ENCODE measurements at places on chromosomes 12 and 14.

DNA sequence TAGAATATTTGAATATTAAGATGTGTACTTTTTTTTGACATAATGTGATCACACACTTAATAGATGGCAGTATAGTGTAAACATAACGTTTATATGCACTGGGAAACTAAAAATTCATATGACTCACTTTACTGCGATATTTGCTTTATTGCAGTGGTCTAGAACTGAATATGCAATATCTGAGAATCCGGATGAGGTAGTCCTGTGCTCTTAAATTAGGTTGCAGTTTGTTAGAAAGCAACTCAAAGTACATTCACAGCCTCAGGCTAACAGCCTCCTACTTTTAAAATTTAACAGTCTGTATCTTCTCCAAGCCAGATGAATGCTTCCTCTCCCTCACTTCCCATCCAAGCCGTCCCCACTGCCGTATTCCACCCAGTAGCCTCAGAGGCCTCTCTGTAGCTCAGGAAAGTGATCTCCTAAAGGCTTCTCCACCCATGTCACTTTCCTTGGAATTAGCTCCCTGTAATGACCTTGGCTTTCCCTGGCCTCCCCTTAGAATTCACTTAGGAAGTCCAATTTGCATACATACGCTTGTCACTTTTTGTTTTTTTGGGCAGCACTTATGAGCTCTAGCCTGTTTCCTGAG lies 43.7 kb downstream of the TESPA1 start:
- no peak for DNase-seq

- DNase-seq: no peak
Observed at GRCh38 chr12:46413368-46413767, 40.8 kb upstream of the SLC38A2 start.

DNA sequence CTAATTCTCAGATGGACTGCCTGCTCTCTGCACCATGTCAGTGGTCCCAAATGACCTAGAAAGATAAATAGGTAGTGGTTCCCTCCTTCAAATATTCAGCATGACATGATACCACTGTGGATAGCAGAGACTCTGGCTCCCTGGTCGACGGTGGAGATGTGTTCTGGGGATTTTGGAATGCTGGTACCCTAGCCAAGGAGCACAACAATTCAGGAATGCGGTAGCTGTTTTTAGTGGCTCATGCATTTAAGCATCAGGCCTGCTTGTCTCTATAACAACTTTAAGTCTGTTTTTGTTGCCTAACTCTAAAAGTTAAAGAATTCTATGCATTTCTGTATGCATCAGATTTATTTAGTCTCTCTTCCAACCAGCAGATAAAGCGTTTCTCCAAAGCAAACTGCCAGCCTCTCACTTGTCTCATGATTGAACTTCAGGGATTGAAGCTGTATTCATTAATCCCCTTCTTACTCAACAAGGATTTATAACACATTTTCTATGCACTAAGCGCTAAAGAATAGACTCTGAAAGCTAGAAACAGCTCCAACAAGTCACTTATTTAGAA lies 164.9 kb upstream of the BMP4 start:
- DNase-seq: no peak

DNA sequence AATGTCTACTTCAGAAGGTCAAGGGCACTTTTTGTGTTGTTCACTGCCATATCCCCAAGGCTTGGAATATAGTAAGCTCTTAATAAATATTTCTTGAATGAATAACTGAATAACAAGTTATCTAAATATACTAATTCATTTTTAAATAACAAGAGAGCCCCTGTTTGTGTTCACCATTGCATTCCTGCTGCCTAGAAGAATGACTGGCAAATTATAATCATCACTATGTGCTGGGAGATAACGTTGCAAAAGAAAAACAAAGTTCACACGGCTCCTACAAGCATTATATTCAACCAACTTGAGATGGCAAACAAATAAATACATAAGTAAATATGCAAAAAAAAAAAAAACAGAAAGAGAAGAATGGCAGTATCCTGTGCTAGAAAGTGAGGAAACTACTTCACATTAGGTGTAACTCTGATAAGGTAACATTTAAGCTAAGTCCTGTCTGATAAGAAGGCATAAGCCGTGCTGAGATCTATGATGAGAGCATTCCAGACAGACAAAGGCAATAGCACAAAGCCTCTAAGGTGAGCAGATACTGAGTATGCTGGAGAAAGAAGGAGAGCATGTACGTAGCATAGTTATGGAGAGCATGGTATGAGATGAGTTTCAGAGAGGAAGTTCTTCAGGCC lies 9.2 kb upstream of the TSPAN8 start:
- no peak for DNase-seq

DNA sequence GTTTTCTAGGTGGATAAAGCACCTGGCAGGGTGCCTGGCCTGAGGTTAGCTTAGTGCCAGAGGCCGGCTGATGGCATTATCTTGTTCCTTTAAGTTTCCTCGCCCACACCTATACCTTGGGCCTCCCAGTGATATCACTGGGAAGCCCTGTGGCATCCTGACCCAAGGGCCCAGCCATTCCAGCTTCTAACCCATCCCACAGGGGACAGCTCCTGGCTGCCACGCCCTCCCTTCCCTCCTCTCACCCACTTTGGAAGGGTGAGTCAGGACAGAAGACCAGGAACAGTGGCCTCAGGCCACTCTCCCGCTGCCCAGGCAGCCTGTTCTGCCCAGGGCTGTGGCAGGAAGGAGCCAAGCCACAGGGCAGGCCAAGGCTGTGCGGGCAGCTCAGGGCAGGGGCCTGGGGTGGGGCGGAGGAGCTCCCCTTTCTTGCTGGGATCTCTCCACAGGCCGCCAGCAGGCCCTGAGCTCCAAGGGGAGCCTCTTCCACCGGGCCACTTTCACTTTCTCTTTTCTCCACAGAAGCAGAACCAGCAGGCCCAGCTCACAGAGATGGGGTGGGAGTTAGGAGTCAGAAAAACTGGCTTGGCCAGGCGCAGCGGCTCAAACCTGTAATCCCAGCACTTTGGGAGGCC lies 75.1 kb downstream of the IRF2BPL start:
- peak; percentile 34 for DNase-seq

DNA sequence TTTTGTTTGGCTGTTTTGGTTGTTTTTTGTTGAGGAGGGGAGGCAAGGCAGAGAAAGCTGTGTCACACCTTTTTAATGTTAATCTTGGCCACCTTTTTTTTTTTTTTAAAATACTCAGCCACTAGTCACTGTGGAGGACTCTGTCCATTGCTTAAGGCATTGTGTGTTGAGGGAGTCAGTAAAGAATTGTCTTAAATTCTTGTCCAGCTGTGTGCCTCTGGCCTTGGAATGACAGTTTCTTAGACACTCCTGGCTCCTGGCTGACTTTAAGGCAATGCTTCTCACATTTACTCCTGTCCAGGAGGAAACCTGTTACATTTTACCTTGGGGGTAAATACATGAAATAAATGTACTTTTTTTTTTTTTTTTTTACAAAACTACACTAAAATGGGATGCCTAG lies 18.1 kb upstream of the SMCO2 start:
- DNase-seq: no peak

- DNase-seq: no peak
Observed at GRCh38 chr12:104788840-104789271, 169.2 kb downstream of the SLC41A2 start.

GRCh38 chr14:103898204-103898603 lies 30.1 kb upstream of the TDRD9 start:
- DNase-seq: no peak

DNA sequence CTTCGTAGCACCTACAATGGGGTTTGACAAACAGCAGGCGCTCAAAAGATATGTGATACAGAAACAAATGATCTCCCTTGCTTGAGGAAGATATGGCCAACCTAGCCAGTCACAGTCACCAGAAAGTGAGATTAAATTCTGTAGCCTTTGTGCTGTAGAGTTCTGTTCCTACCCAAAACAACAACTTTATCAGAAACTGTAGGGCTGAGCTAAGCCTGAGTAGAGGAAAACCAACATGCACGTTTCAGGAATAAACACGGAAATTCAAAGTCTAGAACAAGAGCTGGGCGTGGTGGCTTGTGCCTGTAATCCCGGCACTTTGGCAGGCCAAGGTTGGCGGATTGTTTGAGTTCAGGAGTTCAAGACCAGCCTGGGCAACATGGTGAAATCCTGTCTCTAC lies 23.0 kb downstream of the AICDA start:
- DNase-seq: no peak

DNA sequence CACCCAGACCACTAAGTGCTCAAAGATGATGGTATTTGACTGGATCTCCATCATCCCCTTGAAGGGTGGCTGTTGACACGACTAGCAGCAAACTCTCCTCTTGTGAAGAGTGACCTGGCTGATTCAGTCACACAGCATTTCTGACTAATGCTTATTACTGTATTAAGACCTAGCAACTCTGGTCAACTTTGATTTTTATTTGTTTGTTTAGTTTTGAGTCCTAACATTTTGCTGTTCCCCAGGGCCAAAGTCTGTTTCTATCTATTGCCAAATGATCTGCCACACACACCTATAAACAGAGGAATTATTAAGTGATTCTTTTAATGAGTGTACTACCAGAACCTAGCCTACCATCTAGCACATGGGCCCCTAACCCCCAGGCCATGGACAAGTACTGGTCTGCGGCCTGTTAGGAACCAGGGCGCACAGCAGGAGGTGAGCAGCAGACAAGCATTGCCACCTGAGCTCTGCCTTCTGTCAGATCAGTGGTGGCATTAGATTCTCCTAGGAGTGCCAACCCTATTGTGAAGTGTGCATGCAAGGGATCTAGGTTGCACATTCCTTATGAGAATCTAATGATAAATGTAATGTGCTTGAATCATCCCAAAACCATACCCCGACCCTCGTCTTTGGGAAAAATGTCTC lies 120.0 kb downstream of the RPS6KA5 start:
- DNase-seq: no peak

DNA sequence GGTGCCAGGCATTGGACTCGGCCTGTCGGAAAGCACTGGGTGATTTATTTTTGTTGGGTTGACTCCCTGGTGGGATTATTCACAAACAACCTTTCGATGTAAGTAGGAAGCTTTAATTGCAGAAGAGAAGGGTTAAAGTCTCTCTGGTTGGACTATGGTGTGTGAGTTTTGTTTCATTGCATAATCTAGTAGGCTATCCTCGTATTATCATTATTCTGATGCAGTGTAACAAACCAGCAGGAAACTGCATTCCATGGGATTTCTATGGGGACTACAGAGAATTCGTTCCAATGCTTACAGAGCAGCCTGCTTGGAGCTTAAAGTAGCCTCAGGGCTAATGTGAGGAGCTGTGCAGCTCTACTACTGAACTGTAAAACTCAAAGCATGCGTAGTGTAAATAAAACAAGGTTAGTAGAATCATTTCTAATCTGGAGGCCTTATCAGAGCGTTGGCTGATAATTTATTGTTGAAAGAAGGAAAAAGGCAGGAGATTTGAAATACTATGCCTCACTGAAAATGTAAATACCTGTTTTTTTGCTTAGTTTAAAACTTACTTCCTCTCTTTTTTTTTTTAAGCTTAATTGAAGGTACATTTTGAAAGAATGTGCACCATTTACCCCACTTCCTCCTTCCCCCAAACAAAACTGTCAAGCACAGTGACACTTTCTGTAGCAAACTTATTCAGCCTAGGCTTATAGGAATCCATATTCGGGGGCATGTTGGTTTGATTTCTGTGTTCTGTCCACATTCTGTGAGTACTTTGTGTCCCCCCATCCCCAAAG lies 226.7 kb downstream of the NPAS3 start:
- DNase-seq: no peak

GRCh38 chr14:48075487-48075886 lies 400.1 kb upstream of the MDGA2 start:
- no peak for DNase-seq

DNA sequence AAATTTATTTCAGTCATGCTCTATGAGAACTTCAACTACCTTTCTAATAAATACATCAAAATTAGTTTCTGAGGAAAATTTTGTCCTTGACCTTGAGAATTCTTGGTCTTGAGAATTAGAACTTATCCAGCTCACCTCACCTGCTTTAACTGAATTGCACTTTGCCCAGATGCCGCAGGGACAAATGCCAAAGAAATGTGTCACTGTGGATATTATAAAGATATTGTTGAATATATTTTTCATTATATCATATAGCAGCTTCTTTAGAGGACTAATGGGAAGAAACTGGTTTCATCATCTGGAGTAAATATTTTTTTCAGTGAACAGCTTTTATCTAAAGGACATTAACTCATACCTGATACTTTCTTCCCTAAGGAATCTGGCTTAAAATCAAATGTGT lies 54.1 kb downstream of the LRP6 start:
- DNase-seq: no peak

DNA sequence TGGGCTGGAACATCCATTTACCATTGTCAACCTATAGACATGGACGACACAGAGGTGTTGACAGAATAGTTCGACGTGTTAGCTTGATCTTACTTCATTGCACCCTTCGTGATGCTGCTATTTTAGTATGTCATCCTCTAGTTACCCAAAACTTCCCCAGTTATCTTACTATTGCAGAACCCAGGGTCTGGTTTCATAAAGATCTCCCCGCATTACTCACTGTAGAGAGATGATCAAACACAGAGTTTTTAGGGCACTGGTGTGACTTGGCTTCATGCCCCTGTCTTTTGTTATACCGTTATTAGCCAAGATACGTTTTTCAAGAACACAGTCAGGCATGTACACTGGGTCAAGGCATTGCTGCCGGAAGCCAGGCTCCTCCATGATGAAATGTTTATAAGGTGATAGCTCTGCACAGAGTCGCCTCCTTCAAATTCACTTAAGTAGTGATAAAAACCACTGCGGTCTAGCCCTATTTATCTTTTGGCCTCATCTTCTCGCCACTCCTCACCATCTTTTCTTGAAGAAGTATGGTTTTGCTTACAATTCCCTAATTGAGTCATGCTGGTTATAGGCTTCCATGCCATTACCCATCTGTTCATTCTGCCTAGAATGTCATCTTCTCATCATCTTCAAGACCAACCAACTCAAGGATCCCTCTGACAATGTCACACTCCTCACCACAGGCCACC lies 1127.9 kb downstream of the VRK1 start:
- DNase-seq: no peak

DNA sequence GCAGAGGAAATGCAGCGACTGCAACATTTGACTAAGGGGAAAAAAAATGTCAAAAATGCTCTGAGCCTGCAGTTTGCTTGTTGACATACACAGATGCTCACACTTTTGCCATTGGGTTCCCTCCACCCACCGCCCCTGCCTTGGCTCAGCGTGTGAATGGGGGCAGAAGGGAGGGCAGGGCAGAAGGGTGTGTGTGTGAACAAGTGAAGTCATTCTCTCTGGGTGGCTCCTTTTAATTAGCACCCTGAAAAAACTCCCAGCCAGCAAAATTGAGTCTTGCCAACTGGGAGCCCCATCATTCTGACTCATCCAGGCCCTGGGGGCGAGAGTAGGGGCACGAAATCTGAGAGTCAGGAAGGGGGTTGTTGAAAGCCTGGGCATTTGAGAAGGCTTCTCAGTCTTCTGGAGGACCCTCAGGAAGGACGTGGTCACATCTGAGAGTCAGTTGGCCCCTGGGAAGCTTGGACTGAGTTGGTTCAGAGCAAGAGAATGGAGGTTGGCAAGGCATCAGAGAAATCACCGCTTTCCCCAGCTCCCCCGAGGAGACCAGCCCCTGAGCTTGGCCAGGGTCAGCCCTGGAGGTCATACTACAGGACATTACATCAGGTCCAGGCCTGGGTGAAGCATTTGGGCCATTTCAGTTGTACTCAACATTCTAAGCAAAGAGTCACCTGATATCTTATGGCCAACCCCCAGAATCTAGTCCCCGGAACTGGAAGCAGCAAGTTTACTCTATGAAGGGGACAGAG lies 22.7 kb upstream of the KRT78 start:
- no peak for DNase-seq

GRCh38 chr14:99529899-99530298 lies 48.7 kb downstream of the CCNK start:
- no peak for DNase-seq
